ENCODE measurements at places on chromosomes 4 and X.
A peak's percentile ranks its signal among the peaks of the same experiment; 100 is the strongest.

GRCh38 chr4:185112104-185112503 lies 31.0 kb upstream of the SLC25A4 start:
- no peak for DNase-seq

- DNase-seq: peak; percentile 90
Observed at GRCh38 chrX:48802089-48802904, 430 bp downstream of the HDAC6 start.

DNA sequence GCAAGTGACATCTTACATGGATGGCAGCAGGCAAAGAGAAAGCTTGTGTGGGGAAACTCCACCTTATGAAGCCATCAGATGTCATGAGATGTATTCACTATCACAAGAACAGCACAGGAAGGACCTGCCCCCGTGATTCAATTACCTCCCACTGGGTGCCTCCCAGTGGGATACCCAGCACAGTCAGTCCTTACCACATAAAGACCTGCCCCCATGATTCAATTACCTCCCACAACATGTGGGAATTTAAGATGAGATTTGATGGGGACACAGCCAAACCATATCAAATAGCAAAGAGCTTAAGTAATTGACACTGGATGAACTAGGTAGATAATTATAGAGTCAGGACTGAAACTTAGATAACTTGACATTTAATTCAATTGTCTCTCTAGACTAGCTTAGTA lies 85.6 kb downstream of the SLIT2 start:
- DNase-seq: no peak

GRCh38 chr4:138910914-138911336 lies 104.7 kb upstream of the NOCT start:
- DNase-seq: peak; percentile 85

DNA sequence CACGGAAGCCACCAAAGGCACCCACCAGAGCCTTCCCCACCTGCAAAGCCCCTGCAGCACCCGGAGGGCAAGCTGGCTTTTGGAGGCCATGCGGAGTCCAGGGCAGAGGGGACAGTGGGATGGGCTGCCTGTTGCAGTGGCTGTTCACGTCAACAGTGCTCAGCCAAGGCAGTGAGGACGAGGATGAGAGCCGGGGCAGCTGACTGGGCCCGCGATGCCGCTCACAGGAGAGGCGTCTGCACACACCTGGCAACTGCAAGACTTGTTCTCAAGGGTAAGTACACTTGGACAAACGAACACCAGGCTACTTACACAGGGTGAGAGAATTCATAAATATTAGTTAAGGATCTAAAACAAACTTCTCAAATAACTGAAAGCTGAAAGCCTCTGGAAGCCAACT lies 19.6 kb downstream of the FGFR3 start:
- DNase-seq: no peak

DNA sequence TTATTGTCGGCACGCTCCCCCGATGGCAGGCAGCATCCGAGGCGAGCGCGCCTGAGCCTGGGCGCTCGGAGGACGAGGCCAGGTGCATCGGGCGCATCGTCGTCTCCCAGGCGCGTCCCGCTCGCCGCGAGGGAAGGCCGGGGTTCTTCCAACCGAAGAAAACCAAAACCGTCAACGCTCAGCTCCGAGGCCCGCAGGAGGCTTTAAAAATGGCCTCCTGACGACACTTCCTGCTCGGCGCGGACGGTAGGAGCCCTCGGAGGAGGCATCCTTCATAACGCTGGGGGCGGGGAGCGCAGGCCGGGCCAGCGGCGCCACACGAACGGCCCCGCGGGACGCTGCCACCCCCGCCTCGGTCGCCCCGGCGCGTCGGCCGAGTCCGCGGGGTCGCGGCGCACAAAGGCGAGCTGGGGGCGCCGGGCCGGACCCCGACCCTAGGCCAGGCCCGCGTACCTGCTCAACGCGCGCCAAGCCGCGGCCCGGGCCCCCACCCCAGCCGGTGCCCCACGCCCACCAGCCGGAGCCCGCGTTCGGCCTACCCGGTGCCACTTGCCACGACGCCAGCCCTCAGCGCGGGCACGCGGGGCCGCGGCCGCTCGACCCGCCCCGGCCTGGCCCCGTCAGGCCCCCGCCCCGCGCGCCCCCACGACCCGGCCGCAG lies 501 bp downstream of the ZNF518B start:
- DNase-seq: peak; percentile 65

- no peak for DNase-seq
Observed at GRCh38 chr4:164058776-164059445, 564.4 kb downstream of the TMA16 start.

DNA sequence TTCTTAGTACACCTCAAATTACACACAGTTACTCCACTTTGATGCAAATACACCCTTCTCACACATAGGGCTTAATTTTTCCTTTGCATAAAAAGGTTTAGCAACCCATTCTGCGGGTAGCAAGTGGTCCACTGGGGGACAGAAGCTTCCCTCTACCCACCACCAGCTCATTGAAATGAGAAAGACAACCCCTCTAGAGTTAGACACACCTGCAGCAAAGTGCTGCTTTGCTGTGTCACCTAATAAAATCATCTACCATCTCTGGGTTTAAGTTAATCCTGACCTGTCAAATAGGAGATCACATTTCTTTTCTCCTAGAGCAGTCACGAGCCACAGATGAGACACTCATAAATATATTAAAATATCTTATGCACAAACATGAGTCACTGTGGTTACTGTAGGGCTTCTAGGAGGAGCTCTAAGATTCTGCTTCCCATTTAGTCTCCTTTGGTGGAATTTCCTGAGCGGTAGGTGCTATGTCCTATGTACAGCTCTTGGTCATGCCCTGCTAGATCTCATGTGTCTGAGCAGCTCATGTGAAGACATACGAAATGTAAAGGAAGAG lies 11.9 kb downstream of the BMX start:
- DNase-seq: peak; percentile 27
